Activated CD4-positive, alpha-beta memory T cell treated with anti-CD3 and anti-CD28 coated beads, Interleukin-2, amount 10 ng/mL, durations not matched to agents 7 days and 5 days (primary cell): ENCODE measurements at places on chromosomes 3 and 15.

- no peaks in the 10 kb centered on the region for H3K36me3 ChIP-seq
- H3K4me3 ChIP-seq: no peak overlapping the region
- no peak for DNase-seq
- H3K27me3 ChIP-seq: peaks cover 10% of the 10 kb centered on the region
- no peak overlapping the region for H3K27ac ChIP-seq
- H3K4me1 ChIP-seq: no peaks in the 10 kb centered on the region
Observed at GRCh38 chr15:51706926-51707608, 25.8 kb downstream of the SCG3 start.

GRCh38 chr15:57427367-57427821 lies 51.1 kb downstream of the CGNL1 start:
- DNase-seq: no peak
- H3K27ac ChIP-seq: no peak overlapping the region
- H3K27me3 ChIP-seq: peaks cover 14% of the 10 kb centered on the region
- H3K36me3 ChIP-seq: no peaks in the 10 kb centered on the region

- H3K27me3 ChIP-seq: peaks cover 3% of the 10 kb centered on the region
- no peak overlapping the region for H3K27ac ChIP-seq
- DNase-seq: peak; percentile 66
- no peak overlapping the region for H3K4me3 ChIP-seq
Observed at GRCh38 chr3:48232734-48233133, 8.2 kb upstream of the ZNF589 start.

- H3K27me3 ChIP-seq: no peaks in the 10 kb centered on the region
- DNase-seq: no peak
- peaks cover 29% of the 10 kb centered on the region for H3K36me3 ChIP-seq
- no peak overlapping the region for H3K27ac ChIP-seq
- H3K4me1 ChIP-seq: peaks cover 53% of the 10 kb centered on the region
Observed at GRCh38 chr3:66466606-66467270, 34.1 kb downstream of the LRIG1 start.

DNA sequence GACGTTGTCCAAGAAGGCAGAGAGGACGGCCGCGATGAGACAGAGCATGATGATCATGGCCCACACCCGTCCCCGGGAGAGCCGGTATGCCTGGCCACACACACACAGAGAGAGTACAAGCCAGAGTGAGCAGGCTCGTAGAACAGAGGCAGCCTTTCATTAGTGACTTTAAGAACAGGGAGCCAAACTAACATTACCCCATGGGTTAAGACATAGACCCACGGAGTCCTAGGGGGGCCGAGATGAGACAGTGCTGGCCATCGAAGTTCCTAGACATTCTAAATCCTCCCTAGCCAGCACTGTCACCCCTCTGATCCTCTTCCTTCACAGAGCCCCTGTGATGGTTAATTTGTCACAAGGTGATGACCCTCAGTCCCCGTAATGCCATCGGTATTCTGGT lies 114.0 kb downstream of the OCA2 start:
- H3K4me3 ChIP-seq: no peak overlapping the region
- no peak for DNase-seq
- no peaks in the 10 kb centered on the region for H3K27me3 ChIP-seq

- no peaks in the 10 kb centered on the region for H3K36me3 ChIP-seq
- no peak overlapping the region for H3K4me3 ChIP-seq
- no peaks in the 10 kb centered on the region for H3K27me3 ChIP-seq
- H3K4me1 ChIP-seq: no peaks in the 10 kb centered on the region
Observed at GRCh38 chr15:48584812-48585563, 60.5 kb downstream of the FBN1 start.

DNA sequence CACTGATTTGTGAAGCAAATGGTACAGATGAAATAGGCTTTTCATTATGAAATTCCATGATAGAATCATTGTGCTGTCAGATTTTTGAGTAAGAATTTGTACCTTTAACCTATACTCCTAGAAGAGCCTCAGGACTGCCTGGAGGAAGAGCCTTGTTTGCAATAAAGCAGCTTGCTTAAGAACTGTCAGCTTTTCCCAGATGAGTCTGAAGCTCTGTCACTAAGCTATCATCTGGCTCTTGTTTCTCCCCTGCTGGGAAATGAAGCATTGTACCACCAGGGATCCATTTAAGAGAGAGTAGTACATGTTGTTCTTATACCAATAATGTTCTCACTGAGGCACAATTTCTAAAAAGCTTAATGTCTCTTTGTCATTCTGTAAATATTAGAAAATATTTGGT lies 85.1 kb upstream of the FLNB start:
- no peak for DNase-seq
- H3K4me1 ChIP-seq: peaks cover 3% of the 10 kb centered on the region
- H3K4me3 ChIP-seq: no peak overlapping the region
- H3K27ac ChIP-seq: no peak overlapping the region
- peaks cover 42% of the 10 kb centered on the region for H3K36me3 ChIP-seq
